ENCODE measurements at places on chromosomes 6 and 20.

DNA sequence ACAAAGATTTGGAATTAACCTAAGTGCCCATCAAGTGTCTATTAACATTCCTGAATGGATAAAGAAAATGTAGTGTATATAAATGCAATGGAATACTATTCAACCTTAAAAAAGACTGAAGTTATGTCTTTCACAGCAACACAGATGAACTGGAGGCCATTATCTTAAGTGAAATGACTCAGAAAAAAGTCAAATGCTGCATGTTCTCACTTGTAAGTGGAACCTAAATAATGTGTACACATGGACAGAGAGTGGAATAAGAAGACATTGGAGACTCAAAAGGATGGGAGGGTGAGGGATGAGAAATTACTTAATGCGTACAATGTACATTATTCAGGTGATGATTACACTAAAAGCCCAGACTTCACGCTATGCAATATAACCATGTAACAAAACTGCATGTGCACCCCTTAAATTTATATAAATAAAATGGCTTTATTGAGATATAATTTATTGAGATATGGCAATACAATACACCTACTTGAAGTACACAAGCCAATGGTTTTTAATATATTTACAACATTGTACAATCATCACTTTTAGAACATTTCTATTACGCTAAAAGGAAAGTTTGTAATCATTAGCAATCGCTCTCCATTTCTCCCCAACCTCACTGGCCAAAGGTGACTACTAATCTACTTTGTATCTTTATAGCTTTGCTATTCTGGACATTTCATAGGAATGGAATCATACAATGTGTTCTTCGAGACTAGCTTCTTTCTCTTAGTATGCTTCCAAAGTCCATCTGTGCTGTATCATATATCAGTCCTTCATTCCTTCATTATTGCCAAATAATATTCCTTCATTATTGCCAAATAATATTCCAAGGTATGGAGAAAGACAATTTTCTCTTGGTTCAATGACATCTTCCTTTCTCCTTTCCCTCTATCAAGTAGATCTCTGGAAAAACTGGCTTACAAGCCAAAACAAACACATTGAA lies 5.8 kb downstream of the STX7 start:
- DNase-seq: no peak

GRCh38 chr20:32971703-32972161 lies 32.5 kb downstream of the SUN5 start:
- DNase-seq: no peak

GRCh38 chr20:44856856-44857448 lies 28.6 kb upstream of the YWHAB start:
- no peak for DNase-seq

GRCh38 chr20:24309596-24309995 lies 159.8 kb upstream of the SYNDIG1 start:
- DNase-seq: no peak

DNA sequence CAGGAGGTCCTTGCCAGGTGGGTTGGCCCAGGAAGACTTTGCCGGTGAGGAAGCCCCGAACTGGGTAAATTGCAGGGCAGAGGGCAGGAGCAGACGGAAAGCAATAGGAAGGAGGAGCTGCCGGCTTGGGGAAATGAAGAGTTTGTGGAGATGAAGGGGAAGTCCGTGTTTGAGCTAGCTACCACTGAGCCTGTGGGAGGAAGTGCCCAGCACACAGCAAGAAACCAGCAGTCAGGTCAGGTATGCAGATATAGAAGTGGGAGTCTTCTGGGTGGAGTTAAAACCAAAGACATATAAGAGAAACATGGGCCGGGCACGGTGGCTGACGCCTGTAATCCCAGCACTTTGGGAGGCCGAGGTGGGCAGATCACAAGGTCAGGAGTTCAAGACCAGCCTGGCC lies 34.7 kb downstream of the CD24 start:
- DNase-seq: no peak

DNA sequence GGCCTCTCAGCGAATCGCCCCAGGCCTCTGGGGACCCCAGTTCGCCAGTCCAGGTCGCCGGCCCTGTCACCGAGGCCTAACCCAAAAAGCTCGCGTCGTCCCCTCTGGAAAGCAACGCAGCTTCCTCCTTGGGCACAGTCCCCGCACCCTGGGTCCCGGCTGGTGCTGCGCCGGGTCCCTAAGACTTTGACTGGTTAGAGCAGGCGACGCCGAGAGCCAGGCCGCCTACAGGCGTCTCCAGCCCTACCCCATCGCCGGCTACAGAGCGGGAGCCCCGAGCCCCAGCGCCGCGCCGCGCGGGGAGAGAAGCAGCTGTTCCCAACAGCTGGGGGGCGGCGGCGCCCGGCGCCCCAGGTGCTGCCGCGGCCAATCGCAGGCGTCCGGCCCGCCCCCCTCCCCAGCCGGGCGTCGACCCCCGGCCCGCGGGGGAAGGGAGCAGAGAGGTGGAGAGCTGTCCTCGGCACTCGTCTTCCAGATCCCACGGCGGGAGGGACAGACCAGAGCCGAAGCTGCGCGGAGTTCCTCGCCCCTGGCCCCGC lies 540 bp upstream of the RBM24 start:
- DNase-seq: no peak

Data from NCI-H2081 treated with DMSO at 0.1 percent for 48 hours (cell line).